ENCODE measurements at places on chromosomes 11 and 22.
A peak's percentile ranks its signal among the peaks of the same experiment; 100 is the strongest.

GRCh38 chr22:27150544-27150941 lies 493.2 kb downstream of the MIAT start:
- no peak for DNase-seq

GRCh38 chr11:113373306-113373705 lies 14.3 kb upstream of the ANKK1 start:
- DNase-seq = no peak

DNA sequence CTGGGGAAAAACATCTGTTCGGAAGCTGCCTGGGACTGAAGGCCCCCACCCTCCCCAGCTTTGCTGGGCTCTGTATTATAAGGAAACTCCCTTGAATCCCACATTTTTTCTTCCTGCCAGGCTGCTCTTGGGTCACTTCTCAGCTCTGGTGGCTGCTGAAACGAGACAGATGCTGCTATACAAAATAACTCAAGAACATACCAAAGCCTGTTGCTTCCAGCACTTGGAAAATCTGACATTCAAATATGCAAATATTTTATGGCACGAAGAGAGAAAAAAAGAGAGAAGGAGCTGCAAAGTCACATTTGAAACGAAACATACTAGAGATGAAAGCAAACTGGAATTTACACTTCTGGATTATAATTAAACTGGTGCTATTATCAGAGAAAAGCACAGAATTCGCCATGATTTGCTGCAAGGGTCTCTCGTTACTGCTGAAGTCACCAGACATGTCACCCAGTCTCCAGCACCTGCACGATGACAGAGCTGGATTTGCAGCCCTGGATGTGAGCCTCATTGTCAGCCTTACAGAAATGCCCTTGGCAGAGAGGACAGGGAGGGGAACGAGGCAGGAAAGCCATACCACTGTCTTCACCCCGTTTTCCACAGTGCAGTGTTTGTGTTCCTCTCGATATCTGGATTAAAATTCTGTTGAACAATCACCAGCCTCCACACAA lies 47.9 kb upstream of the IGSF9B start:
- DNase-seq = no peak

- no peak for DNase-seq
Measured at GRCh38 chr11:66864172-66864901, 7.5 kb downstream of the LRFN4 start.

- no peak for DNase-seq
Measured at GRCh38 chr11:118358071-118358470, 1.3 kb upstream of the UBE4A start.

- no peak for DNase-seq
Measured at GRCh38 chr11:18236664-18237356, at the start of gene SAA4. TSS of gene SAA4 (minus strand) at chr11:18236802. CDS start at chr11:18235926, 876 bp downstream.

DNA sequence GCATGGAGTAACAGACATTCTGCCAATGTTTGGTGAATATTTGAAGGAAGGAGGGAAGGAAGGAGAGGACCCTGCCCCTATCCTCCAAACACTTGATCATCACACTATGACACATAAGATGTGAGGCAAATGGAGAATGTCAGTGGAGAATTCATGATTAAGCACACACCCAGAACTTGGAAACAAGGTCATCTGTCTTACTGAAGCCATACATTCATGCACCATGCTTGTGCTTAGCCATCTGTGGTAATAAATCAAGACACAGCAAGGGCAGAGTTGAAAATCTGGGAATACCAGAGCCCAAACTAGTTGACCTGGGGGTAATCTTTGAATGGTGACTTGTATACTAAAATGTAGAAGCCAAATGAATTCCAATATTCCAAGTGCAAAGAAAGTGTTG lies 7.9 kb upstream of the TIMP3 start:
- no peak for DNase-seq

DNA sequence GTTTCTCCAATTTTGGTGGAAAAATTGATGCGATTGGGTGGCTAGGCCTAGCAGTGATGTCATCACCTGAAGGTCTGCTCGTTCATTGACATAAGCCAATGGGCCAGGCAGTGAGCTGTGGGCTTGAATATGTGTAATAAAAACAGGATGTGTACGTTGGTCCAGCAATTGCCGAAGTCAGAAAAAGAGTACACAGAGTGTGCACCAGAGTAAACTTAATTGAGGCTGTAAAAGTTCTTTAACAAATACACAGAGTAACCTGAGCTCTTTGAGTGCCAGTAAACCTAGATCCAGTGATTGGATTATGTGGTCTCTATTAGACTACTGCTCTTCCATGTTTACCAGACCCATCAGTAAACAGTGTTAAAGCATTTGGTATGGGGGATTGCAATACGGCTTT lies 13.0 kb upstream of the GLYATL1 start:
- no peak for DNase-seq

GRCh38 chr22:41524809-41525449 lies 19.3 kb downstream of the POLR3H start:
- DNase-seq = peak; percentile 19

GRCh38 chr22:33112580-33112979 lies 54.4 kb upstream of the SYN3 start:
- no peak for DNase-seq

GRCh38 chr22:39908737-39909136 lies 7.9 kb downstream of the GRAP2 start:
- DNase-seq = no peak

DNA sequence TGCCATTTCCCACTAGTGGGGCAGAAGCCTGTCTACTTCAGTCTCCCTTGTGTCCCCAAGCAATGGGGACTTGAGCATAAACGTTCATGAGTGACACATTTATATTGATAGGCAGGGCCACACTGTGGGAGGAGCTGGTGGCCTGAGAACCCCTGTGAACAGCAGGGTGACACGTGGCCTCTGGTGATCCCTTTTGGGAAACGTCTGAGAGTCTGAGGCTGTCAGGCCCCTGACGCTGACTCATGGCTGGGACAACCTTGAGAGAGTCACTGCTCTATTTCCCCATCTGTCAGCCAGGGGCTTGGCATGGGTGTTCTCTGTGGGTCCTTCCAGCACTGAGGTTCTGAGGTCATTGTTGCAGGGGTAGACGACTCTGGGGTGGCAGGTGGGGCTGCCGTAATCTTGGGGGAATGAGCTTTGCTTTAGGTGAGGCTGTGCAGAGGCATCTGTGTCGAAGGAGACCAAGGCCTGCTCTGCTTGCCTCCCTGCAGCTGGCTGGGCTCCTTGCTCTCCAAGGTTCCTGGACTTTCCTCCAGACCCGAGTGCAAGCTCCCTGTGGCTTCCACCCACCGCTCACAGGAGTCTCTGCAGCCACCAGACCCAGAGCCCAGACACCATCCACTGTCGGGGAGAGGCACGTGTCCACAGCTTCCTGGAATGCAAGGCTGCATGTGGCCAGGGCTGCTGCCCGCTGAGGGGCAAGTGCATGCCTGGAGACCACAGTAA lies 54.7 kb downstream of the SMIM38 start:
- DNase-seq = no peak

DNA sequence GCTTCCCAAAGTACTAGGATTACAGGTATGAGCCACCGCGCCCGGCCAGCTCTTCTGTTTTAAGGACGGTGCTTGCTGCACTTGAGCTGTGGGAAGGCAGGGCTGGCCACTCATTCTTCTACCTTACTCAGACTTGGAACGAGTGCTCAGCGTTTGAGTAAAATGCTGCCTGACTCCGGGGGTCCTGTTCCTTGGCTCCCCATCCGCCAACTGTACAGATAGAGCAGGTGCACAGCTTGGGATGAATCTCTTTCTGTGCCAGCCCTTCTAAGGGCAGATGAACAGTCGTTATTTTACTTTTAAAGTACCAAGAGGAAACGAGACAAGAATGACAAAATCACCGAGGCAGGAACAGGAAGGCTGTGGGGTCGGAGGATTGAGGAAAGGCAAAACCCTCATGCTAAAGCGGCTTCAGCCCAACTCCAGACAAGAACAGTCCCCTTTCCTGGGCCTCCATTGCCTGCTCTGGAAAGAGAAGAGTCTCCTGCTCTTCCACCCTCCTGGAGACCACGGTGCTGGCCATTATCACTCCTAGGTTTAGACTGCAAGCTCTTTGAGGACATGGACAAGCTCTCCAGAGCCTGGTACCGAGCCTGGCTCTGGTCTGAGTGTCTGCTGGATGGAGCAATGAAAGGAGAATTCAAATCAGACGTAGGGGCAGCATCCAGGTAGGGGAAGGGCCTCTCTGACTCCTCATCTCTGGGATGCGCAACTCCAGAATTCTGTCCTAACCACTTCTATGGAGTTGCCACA lies 1.1 kb upstream of the SUN2 start:
- DNase-seq = no peak

GRCh38 chr11:44600839-44601383 lies 35.4 kb downstream of the CD82 start:
- no peak for DNase-seq

- DNase-seq = no peak
Measured at GRCh38 chr11:118631142-118631909, 23.9 kb downstream of the PHLDB1 start.

DNA sequence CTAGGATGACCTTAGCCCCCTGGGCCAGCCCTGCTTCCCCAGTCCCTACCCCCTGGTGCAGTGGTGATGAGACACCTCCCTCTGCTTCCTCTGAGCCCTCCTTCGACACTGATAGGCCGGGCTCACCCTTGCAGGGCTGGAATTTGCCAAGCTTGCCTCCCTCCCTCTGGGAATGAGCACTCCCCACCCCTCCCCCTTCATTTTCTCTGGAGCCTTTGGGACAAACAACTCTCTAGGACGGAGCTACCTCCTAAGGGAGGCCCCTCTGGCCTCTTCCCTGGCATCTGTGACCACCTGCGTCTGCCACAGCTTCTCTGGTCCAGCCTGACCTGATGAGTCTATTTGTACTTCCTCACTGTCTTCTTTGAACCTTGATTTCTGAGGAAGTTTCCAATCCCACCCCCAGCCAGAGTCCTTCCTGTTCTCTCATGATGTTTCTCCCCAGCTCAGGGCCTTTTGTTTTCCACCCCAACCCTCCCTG lies 53.3 kb upstream of the ADA2 start:
- DNase-seq = no peak

- DNase-seq = no peak
Measured at GRCh38 chr22:25542191-25542590, 22.3 kb upstream of the GRK3 start.

DNA sequence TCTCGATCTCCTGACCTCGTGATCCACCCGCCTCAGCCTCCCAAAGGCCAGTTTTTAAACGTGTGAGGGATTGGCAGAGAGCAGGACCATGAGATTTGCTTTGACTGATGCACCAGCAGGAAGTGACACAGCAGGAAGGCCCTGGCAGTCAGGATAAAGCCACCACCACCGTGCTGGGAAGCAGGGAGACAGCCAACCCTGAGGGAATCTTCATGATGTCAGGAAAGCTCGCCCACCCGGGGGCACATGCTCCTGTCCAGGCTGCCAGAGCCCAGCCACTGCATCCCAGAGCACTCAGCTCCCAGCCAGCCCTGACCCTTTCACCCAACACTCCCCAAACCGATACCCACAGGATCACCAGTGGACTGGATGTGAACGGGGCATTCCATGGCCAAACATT lies 6.1 kb downstream of the TUBGCP6 start:
- DNase-seq = no peak

- DNase-seq = no peak
Measured at GRCh38 chr22:39721206-39722031, 150.9 kb downstream of the CACNA1I start.

- DNase-seq = no peak
Measured at GRCh38 chr22:46773076-46773475, 10.6 kb downstream of the TBC1D22A start.

DNA sequence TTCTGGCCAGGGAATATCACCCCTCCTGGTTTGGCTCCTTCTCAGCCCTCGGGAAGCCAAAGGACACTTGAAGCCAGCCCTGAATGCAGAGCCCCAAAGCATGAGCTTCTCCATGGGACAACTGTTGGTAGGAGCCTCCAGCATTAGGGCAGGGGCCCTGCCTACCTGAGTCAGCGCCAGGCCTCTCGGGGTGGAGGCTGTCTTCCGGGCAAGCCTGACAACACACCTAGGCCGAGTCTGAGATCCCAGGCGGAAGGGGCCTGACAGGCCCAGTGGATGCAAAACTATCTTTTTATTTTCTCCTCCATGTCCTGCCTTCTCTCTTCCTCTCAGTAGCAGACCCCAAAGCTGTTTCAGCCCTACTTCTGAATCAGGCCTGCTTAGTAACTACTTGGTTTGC lies 27.6 kb downstream of the RCOR2 start:
- DNase-seq = no peak

DNA sequence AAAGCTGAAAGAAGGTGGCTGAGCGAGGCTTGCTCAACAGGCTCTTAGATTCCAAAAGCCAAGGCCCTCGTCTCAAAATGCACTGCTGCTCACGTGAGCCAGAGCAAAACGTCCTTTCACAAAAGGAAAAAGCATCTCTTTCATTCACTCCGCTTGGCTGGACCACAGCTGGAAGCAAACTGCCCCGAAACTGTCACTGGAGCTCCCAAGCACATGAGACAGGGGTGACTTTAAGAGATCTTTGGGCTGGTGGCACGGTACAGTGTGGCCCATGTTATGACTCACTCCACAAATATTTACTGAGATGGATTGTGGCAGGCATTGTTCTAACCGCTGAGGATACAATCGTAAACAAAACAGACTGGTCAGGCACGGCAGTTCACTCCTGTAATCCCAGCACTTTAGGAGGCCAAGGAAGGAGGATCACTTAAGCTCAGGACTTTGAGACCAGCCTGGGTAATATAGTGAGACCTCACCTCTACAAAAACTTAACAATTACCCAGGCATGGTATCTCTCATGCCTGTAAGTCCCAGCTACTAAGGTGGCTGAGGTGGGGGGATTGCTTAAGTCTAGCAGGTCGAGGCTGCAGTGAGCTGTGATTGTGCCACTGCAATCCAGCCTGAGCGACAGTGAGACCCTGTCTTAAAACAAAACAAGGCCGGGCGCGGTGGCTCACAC lies 3.6 kb downstream of the PLA2G6 start:
- no peak for DNase-seq

DNA sequence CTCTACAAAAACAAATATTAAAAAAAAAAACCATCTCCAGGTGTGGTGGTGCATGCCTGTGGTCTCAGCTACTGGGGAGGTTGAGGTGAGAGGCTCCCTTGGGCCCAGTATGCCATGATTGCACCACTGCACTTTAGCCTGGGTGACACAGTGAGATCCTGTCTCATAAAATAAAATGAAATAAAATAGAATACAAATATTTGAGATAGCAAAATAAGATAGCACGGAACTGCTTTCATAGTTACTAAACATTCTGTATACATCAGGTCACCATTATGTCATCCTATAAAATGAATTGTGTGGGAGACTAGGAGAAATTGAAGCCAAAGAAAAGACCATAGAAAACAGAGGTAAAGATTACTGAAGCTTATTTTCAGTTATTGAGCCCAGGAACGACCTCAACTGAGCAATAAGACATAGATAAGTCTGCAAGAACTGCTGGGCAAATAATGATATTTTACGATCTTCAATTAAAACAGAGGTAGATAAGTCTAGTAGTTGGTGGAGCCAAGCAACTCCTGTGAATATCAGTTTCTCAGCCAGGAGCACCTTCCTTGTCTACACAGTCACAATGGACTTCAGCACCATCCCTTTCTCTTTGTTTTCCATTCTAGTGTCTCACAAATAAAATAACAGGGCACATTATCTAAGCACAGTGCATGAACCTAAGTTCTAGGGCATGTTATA lies 9.9 kb downstream of the OR5M11 start:
- no peak for DNase-seq

Data from stimulated activated CD4-positive, alpha-beta T cell treated with anti-CD3 and anti-CD28 coated beads, Interleukin-15, amount 100 ng/mL, for 1 hour (primary cell).